CD4-positive, alpha-beta memory T cell (primary cell): ENCODE measurements at places on chromosomes 2 and 18. TPM values are rescaled to one million over a fixed set of nuclear protein-coding genes. Genes with fewer than 3 reads are reported as not detected.

DNA sequence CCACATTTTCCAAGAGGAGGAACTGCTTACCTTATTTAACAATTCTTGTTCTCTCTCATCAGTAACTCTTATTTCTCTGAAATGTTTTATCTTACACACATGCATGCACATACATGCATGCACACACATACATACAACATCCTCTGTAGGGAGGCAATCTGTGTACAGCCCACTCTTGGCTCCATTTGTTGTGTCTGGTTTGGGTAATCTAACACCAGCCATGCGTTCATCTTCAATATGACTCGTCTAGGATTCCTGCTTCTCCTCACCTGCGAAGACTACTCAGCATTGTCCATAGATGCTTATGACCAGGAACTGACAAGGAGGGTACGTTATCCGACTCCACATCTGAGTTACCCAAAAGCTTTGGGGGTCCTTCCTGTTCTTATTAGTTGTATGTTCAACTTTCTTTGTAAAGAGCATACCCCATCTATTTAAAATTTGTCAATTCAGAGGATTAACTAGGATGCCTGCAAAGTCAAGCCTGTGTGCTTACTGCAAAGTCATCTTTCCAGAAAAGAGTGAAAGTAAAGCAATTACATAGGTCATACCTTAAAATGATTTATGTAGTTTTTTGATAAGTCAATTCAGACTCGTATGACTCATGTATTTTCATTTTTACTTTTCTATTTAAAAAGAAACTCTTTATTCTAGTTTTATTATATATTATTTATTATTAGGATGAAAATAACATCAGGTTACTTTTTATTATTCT lies 18.2 kb downstream of the LYPD6B start:
- H3K4me1 ChIP-seq: no peaks in the 10 kb centered on the region
- no peaks in the 10 kb centered on the region for H3K36me3 ChIP-seq
- H3K27me3 ChIP-seq: no peaks in the 10 kb centered on the region
- no peak overlapping the region for H3K27ac ChIP-seq
- DNase-seq: no peak
- H3K4me3 ChIP-seq: no peak overlapping the region

DNA sequence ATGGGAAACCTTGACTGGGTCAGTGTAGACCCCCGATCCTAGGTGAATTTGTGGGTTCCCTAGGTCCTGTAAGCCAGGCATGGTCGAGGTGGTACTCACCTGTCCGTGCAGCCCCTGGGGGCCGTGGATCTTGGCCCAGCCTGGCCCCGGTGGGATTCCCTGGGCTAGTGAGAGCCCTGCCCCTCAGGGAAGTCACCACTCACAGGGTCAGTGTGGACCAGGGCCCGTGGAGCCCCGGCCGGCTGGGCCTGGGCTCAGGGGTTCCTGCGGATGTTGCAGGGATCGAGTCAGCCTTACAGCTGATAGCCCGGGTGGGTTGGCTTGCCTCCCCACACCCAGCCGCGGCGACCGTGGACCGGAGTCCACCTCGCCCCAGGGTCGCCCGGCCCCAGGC lies 528 bp downstream of the ATG9A start:
- no peaks in the 10 kb centered on the region for H3K27me3 ChIP-seq
- peaks cover 49% of the 10 kb centered on the region for H3K4me1 ChIP-seq
- peak overlapping the region; percentile 87 for H3K27ac ChIP-seq

DNA sequence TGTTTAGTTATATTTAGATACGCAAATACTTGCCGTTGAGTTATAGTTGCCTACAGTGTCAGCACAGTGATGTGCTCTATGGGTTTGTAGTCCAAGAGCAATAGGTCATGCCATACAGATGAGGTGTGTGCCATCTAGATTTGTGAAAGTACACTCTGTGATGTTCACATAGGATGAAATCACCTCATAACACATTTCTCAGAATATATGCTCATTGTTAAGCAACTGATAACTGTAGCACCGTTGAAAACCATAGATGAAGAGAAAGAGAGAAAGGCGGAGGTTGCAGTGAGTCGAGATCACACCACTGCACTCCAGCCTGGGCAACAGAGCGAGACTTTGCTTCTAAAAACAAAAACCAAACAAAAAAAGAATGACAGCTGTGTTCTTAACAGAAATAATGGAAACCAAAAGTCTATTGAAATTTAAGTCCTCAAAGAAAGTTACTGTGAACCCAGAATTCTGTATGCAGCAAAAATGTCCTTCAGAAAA lies 9.5 kb downstream of the DGKD start:
- peaks cover 6% of the 10 kb centered on the region for H3K36me3 ChIP-seq
- no peaks in the 10 kb centered on the region for H3K27me3 ChIP-seq
- DNase-seq: no peak
- H3K27ac ChIP-seq: no peak overlapping the region

- no peaks in the 10 kb centered on the region for H3K36me3 ChIP-seq
- no peak overlapping the region for H3K4me3 ChIP-seq
- DNase-seq: peak; percentile 5
- no peak overlapping the region for H3K27ac ChIP-seq
- H3K4me1 ChIP-seq: peaks cover 9% of the 10 kb centered on the region
Measured at GRCh38 chr2:16666449-16666801, 791 bp upstream of the CYRIA start.

DNA sequence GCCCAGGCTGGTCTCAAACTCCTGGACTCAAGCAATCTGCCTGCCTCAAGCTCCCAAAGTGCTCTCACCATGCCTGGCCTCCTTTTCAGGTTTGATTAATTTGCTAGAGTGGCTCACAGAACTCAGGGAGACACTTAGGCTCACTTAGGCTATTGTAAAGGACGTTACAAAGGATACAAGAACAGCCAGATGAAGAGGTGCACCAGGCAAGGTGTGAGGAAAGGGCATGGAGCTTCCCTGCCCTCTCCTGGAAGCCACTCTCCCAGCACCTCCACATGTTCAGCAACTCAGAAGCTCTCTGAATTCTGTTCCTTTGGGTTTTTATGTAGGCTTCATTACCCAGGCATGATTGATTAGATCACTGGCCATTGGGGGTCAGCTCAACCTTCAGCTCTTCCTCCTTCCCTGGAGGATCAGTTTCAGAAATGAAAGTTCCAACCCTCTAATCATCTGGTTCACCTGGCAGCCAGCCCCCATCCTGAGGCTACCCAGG lies 78.7 kb upstream of the RGPD5 start:
- no peaks in the 10 kb centered on the region for H3K36me3 ChIP-seq
- no peaks in the 10 kb centered on the region for H3K27me3 ChIP-seq
- H3K27ac ChIP-seq: no peak overlapping the region
- DNase-seq: peak; percentile 2
- H3K4me1 ChIP-seq: no peaks in the 10 kb centered on the region

DNA sequence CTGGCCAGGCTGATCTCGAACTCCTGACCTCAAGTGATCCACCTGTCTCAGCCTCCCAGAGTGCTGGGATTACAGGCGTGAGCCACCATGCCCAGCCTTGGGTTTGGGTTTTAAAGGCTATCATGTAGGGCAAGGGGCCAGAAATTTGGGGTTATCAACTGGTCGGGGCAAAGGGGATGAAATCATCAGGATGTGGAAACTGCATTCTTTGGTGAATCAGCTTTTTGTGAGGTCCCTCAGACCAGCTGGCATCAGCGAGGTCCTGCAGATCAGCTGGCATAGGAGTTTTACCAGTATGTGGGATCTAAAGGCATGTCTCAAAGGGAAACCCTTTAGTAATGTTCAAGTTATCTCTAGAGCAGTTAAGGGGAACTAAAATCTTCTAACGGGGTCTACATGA lies 6.4 kb upstream of the GEMIN6 start:
- no peak overlapping the region for H3K27ac ChIP-seq
- no peaks in the 10 kb centered on the region for H3K36me3 ChIP-seq
- H3K4me3 ChIP-seq: no peak overlapping the region
- H3K4me1 ChIP-seq: no peaks in the 10 kb centered on the region
- no peak for DNase-seq
- no peaks in the 10 kb centered on the region for H3K27me3 ChIP-seq

PPIG gene
- 79.2 TPM for total RNA-seq
